ENCODE measurements at places on chromosomes 11 and 22.

DNA sequence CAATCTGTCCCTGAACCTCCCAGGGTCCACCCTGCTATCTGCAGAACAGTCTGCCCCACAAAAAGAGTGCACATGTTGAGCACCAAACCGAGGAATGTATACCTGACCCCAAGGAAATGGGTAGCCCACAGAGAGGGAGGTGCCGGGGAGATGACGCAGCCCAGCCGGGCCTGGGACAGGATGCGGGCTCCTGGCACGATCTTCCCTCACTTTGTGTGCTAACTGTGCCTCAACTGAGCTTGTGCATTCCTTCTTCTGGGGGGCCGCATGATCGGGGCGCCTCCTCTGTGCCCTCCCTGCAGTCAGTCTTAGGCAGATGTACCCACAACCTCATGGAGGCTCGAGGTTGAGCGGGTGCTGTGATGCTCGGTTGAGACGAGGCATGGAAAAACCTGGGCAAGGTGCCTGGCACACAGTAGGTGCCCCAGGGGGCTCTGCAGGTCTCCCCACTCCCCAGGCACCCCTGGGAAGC lies 2.4 kb downstream of the GAS2L1 start:
- no peak for DNase-seq

DNA sequence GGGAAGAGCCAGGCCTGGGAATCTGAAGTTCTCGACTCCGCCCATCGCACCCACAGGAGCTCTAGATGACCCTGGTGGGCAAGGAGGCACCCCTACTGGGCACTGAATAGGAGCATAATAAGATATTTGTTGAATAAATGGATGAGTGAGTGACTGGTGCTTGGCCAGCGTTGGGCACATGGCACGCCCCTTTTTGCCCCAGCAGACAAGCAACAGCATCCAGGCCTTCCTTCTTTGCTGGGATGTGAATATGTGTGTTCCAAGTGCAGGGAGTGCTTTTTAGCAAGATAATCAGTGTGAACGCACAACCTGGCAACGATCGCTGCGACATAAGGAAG lies 443 bp upstream of the CELF1 start:
- no peak for DNase-seq

DNA sequence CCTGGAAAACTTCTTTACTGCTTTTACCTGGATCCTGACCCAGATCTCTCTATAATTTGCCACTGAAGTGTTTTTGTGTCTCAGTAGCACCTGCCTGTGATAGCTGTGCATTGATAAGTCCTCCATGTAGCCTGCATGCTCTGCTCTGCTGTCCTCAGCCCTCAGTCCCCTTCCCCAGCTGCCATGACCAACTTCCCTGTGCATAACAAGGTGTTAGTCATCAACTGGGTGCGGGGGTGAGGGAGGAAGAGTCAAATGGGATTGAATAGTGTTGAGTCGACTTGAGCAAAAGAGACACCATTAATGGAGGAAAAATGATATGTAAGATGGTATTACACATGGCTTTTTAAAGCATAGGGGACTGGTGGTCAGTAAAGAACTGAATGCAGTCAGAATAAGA lies 92.2 kb upstream of the PLET1 start:
- DNase-seq, result no peak

- DNase-seq, result no peak
Observed at GRCh38 chr11:114077482-114078305, 18.2 kb downstream of the ZBTB16 start.

GRCh38 chr22:41028841-41029240 lies 63.6 kb upstream of the EP300 start:
- no peak for DNase-seq

GRCh38 chr11:134585666-134586610 lies 173.9 kb upstream of the B3GAT1 start:
- DNase-seq, result no peak

GRCh38 chr22:37431366-37431765 lies 4.1 kb upstream of the ELFN2 start:
- no peak for DNase-seq

GRCh38 chr11:67309661-67310061 lies 6.3 kb downstream of the SSH3 start:
- DNase-seq, result no peak

DNA sequence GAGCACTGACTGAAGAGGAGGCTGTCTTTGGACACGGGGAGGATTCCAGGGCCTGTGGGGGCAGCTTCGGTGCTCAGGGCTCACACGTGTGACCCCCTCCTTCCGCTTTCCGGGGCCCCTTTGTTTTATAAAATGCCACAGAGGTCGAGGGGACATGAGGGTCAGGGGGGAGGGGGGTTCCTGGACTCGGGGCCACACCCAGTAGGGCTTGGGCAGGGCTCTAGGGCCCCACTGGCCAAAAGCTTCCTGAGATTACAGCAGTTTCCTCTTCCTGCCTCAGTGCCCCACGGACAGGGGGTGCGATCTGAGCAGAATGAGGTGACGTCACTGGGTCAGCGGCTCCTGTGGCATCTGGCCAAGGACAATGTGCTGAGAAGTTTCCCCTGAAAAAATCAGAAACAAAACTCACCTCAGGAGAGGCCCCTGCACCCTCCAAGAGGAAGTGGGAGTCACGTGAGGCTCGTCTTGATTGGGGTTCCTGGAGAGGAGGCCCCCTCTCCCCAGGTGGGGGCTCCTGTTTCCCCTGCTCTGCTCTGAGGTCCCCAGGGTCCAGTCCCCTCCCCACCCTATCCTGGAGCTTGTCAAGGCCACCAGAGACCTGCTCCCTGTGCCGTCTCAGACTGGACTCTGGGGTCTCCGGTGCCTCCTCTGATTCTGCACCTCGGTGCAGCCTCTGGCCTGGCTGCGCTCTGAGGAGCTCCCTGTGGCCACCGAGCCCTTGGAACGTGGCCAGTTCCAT lies 6.4 kb upstream of the IFITM3 start:
- no peak for DNase-seq

GRCh38 chr11:65539744-65540289 lies 14.9 kb downstream of the SCYL1 start:
- no peak for DNase-seq

- no peak for DNase-seq
Observed at GRCh38 chr11:76406359-76406758, 25.2 kb downstream of the GVQW3 start.

- no peak for DNase-seq
Observed at GRCh38 chr11:1652026-1652425, 22.5 kb downstream of the KRTAP5-5 start.

GRCh38 chr11:134592391-134592990 lies 180.4 kb upstream of the B3GAT1 start:
- no peak for DNase-seq

- DNase-seq, result no peak
Observed at GRCh38 chr11:83778596-83778995, 492.4 kb upstream of the CCDC90B start.

- no peak for DNase-seq
Observed at GRCh38 chr11:126840201-126840886, 160.2 kb downstream of the KIRREL3 start.

DNA sequence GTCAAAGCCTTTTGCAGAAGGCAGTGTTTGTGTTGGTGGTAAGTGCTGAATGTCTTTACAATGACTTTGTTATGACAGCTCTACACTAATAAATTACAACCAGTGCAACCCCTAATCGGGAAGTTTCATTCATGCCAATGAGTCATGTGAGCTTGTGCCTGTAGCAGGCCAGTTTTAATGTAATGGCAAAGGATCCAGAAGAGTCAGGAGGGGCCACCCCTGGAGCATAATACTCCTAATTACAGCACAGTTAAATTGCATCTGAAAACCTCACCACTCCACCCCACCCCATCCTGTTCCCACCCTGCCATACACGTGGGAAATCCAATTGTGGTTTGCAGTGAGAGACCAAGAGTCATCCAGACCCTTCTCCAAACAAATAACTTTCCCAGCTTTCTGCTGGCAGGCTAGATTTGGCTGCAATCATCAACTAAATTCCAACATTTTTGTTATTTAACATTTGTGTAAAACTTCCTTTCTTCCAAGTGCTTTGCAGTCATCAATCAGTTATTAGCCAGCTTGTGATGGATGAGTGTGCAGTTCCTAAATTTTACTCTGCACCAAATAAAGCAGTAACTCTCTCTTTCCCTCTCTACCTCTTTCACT lies 277.3 kb upstream of the FAT3 start:
- DNase-seq, result no peak

GRCh38 chr22:32058656-32059260 lies 15.7 kb downstream of the SLC5A1 start:
- DNase-seq, result no peak

DNA sequence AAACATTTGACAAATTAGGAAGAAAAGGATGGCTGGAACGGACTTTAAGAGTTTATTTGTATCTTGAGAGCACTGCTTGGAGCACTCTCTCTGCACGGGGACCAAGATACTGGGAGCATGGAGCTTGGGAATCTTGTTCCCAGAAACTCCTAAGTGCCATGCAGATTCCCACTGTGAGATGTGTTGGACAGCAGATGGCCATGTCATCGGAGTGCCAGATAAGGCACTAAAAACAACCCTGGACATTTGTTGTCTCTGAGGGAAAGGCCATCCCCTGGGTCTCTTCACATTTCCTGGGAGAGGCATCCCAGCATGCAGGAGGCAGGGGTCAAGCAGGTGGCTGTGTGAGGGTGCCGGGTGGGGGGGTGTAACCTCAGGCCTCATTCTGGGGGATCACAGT lies 2.9 kb downstream of the KIRREL3 start:
- no peak for DNase-seq

DNA sequence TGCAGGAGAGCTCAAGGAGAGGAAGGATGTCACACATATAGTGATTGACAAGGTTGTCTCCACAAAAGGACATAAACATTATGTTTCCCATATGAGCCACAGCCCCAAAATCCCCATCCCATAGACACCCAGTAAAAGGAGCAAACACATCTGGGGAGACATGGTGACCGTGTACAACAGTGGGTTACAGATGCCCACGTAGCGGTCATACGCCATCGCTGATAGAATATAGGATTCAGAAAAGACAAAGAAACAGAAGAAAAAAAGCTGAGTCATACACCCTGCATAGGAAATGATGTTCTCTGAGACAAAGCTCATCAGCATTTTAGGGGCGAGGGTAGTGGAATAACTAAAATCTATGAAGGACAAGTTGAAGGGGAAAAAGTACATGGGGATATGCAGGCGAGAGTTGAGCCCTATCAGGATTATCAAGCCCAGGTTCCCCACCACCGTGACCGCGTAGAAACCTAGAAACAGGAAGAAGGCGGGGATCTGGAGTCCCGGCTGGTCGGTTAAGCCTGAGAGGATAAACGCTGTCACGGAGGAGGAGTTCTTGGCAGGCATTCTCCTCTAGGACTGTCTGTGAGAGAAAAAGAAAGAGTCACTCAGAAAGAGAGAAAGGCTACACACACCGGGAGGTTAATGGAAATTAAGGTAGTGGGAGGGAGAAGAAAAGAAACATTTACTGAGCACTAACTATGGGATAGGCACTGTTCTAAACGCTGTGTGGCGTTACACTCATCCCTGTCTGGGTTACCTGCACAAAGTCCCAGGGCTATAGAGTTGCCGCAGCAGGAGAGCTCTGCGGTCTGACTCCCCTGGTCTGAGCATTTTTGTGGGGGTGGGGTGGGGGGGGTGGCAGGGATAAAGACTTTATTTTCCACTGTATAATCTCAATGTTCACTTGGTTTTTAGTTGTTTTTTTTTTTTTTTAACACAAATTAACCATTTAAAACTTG lies 36.1 kb upstream of the OR8B8 start:
- no peak for DNase-seq

- no peak for DNase-seq
Observed at GRCh38 chr11:78190374-78190773, 1.7 kb downstream of the USP35 start.

DNA sequence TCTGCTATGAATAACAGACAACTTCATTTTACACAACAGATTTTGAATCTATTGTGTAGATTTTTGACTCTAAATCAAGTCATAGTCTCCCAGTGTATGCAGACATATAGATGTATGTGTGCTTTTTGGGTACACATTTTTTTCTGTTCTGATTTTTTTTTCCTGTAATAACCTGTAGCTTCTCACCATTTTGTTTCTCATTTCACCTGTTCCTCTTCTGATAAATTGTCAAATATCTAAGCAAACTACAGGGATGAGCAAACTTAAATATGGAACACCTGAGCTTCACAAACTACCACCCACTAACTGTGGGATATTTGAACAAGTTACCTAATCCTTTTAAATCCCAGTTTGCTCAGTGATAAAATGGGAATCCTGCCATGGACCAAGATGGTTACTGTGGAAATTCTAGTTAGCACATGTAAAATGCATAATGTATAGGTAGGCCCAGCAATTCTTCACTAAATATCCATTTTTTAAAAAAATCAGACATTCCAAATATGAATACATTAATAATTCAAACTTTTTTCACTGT lies 15.7 kb downstream of the LGR4 start:
- DNase-seq, result no peak

GRCh38 chr11:20949585-20949984 lies 280.2 kb downstream of the NELL1 start:
- no peak for DNase-seq

GRCh38 chr11:114293201-114293711 lies 2.9 kb upstream of the NNMT start:
- no peak for DNase-seq

DNA sequence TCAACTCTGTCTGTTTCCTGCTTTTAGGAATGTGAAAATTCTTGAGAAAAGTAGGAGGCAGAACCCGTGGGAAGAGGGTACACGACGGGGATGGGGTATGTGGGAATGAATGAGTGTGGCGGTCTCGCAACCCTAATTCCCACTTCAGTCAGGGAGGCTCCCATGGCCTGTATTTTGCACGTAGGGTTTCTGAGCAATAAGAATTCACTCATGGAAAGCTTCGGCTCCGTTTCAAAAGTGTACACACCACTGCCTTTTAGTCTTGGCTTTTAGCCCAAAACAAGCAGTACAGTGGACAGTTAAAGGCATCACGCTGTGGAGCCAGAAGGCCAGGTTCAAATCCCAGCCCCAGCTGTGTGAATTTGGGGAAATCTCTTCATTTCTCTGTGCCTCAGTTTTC lies 116.7 kb downstream of the MN1 start:
- DNase-seq, result no peak

DNA sequence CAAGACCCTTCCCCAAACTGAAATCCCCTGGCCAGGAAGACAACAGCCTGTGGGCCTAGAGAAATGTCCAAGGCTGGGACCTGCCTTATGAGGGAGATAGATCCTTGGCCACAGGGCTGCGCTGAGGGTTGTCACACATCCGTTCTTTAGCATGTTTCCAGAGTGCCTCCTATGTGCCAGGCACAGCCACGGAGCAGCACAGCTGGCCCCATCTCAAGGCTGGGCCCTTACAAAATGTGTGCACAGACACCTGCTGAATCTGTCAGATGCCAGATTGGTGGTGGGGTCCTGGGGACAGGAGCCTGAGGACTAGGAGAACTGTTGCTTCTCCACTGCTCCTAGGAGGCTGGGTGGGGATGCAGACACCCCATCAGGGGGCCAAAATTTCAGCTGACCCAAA lies 11.2 kb downstream of the GRIK4 start:
- no peak for DNase-seq

GRCh38 chr11:57374966-57375365 lies 6.0 kb downstream of the PRG3 start:
- no peak for DNase-seq

GRCh38 chr11:72634016-72634415 lies 40.2 kb downstream of the PDE2A start:
- DNase-seq, result no peak

- no peak for DNase-seq
Observed at GRCh38 chr11:32231909-32232493, 141.1 kb downstream of the RCN1 start.

- DNase-seq, result no peak
Observed at GRCh38 chr22:29886596-29886995, 3.6 kb downstream of the MTMR3 start.
